ENCODE measurements at places on chromosomes 16 and 17.
A peak's percentile ranks its signal among the peaks of the same experiment; 100 is the strongest.

DNA sequence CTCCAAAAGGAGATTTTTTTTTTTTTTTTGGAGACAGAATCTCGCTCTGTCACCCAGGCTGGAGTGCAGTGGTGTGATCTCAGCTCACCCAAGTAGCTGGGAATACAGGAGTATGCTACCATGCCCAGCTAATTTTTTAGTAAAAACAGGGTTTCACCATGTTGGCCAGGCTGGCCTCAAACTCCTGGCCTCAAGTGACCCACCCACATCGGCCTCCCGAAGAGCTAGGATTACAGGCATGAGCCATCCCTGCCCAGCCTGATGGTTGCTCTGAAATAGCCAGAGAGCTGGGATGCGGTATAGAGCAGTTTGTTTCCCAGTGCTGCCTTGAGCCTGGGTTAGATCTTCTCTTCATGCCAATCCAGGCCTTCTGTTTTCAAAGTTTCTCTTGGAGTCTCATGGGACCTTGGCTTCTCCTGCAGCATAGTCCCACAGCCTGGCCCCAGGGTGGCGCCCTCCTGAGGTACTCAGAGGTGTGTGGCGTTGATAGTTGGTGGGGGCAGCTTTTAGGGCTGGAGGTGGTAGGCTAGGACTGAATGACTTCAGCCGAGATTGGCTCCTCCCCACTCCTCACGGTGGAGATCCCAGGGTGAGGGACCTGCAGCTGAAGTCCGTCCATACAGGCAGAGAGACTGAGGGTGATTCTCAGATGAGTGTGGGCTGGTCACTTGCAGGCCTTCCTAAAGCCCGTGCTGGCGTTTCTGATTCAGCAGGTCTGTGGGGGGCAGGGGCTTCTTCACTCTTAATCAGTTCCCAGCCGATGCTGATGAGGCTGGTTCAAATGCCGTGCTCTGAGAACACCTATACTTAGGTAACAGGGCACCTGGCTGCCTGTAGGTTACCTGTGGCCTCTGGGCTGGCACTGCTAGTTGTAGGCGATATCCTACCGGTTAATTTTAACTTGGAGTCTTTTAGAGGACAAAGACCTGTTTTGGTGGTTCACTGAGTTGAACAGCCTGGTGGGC is 52.0 kb downstream of the TNFRSF13B start:
- no peak for DNase-seq

GRCh38 chr17:65398040-65398787 is 163.2 kb downstream of the AXIN2 start:
- DNase-seq, result no peak

DNA sequence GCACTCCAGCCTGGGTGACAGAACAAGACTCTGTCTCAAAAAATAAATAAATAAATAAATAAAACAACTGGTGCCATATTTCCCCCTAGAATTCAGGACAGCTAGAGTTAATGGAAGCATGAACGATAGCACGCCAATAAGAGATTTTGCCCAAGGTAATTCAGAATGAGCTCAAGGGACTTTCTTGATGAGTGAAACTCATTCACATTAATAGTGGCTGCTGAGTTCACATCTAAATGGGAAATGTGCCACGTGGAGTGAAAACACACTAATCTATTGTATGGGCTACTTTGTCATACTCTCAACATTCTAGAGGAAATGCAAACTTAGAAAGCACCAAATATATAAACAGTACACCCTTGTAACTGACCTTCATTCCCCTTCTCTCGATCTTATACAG is 47.4 kb upstream of the PSMD7 start:
- DNase-seq, result no peak

DNA sequence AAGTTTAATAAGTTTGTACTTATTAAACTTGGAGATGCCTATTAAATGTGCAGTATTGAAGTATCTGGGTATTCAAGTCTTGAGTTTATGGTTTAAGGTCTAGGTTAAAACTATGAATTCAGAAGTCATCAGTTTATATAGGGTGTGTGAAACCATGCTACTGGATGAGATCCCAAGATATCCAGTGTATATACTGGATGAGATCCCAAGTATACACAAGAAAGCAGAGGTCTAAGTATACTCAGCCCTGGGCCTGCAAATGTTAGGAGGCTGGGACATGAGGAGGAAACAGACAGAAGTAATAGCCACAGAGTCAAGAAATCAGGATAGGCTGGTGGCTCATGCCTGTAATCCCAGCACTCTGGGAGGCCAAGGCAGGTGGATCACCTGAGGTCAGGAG is 194.4 kb upstream of the AXIN2 start:
- no peak for DNase-seq

DNA sequence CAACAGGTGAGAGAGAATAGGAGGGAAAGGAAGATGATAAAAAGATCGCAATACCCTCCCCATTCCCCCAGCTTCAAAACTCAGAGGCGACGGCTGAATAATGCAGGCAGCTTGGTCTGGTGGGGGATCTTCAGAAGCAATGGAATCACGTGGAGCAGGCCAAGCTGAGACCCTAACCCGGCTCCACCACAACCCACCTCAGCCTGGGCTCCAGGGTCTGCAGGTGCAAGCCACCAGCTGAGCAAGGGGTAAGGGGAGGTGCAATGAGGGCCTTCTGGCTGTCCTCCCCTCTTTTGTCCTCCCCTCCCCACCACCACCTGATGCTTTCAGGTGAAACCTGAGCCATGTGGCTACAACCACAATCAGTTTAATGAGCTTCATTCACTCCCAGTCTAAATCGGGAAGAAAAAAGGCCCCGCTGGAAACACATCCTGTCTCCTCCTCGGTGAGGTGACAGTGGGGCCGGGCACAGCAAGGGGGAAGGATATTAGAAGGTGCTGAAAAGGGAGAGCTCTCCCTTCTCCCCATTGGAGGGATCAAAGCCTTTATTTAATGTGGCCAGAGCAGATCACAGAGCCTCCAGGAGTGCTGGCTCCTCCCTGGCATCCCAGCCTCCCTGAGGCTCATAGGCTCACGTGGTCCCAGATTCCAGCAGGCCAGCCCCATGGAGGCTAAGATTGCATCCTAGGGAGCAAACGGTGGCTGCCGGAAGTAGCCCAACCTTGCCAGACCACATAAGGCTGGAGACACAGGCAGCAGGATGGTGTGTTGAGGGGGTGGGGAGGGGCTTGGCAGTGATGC is 261.0 kb downstream of the SOX9 start:
- no peak for DNase-seq

GRCh38 chr16:88681084-88681680 is 5.1 kb downstream of the SNAI3 start:
- peak; percentile 29 for DNase-seq

- no peak for DNase-seq
These were observed 906 bp upstream of the CARMIL2 start for GRCh38 chr16:67644038-67644437.

- no peak for DNase-seq
These were observed 160.1 kb upstream of the KIF2B start for GRCh38 chr17:53662608-53663007.

- DNase-seq, result no peak
These were observed 208.3 kb downstream of the KCNJ2 start for GRCh38 chr17:70377654-70378053.

DNA sequence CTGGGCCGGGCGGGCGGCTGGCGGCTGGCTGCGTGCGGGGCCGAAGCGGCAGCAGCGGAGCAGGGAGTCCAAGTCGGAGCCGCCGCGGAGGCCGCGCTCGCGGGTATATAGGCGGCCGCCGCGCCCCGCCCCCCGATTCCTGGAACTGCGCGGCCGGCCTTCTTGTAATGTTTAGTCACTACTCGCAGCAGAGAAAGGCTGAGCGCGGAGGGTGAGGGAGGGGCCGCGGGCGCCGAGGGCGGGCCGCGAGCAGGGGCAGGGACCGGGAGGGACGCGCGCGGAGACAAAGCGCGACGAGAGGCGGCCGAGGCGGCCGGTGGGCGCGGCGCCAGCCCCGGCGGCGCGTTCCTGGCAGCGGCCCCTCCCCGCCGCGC is at the start of gene SOCS3:
Gene SOCS3, minus strand, starts transcription at position 81 of the 374 bp plus-strand sequence. CDS start 982 bp downstream, outside the sequence.
- peak; percentile 98 for DNase-seq

- peak; percentile 66 for DNase-seq
These were observed 28.3 kb downstream of the VPS35L start for GRCh38 chr16:19583665-19584300.

GRCh38 chr16:49757559-49758069 is 98.3 kb downstream of the ZNF423 start:
- DNase-seq, result no peak

- DNase-seq, result peak; percentile 28
These were observed 200.4 kb downstream of the LGALS9B start for GRCh38 chr17:20266806-20267458.

All from ACHN (cell line).